ENCODE measurements at places on chromosomes 1 and 21. TPM values are rescaled to one million over a fixed set of nuclear protein-coding genes. Genes with fewer than 3 reads are reported as not detected.

Gene ATP1A4
- not detected for total RNA-seq

Gene RNU1-3
- total RNA-seq = under 0.01 TPM

Gene TSPAN2
- total RNA-seq = 1.7 TPM

Gene MRAP
- not detected for total RNA-seq

Gene CD1B
- not detected for total RNA-seq

Gene ABCD3
- 44.1 TPM for total RNA-seq

Gene TMOD4
- total RNA-seq = not detected

Gene STX12
- 45.5 TPM for total RNA-seq

Gene KNCN
- not detected for total RNA-seq

Gene TNFRSF18
- total RNA-seq = 0.12 TPM
